ENCODE measurements at places on chromosomes 1 and 21.
A peak's percentile ranks its signal among the peaks of the same experiment; 100 is the strongest.

DNA sequence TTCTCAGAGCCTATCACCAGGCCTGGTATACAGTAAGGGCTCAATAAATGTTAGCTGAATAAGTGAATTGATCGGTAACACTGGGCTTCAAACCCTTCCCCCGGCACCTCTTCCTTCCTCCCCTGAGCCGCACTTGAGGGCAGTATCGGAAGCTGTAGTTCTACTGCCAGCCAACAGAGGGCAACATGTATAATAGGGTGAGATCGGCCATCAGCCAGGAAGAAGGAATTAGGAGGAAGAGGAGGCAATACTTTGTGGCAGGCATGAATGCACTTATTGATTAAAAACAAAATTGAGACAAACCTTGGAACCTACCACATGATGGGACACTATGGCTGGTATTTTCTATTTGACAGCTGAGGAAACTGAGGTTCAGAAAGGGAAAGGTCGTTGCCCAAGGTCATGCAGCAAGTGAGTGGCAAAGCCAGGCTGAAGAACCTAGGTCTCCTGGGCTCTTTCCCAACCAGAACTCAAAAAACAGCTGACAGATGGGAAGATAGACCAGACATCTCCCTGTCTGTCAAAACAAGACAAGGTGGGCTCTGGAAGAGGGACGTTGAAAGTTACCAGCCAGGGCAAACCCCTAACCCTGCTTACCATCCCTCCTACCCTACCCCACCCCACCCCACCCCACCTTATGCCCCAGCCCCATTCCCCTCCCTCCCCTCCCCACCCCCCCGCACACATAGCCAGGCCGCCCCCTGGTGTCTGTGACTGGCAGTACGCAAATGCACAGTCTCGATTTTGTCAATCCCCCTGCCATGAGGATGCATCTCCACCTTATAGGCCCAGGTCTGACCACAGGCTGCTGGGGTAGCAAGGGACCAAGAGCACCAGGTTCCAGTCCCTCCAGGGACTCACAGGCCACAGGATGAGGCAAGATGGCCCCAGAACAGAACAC, 107.3 kb upstream of the RUNX3 start:
- DNase-seq: peak; percentile 87

DNA sequence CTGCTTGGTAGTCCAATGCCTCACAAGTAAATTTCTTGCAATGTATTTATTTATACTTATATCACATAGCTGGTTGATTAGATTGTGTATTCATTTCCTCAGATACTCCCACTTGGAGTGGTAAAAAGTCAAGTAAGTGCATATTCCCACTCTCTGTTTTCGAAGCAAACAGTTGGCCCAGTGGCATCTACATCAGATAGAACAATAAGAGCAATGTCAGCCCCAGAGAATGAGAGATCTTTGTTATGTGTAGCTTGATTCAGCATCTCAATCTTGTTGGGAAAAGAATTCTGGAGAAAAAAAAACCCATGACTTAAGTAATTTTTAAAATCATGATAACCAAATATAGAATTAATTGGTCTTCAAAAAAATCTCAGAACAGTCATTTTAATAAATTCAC, 25.5 kb downstream of the RGL1 start:
- DNase-seq: no peak

GRCh38 chr1:53765657-53766056, 26.7 kb upstream of the GLIS1 start:
- no peak for DNase-seq

GRCh38 chr1:58312971-58313563, 233.5 kb downstream of the OMA1 start:
- no peak for DNase-seq

DNA sequence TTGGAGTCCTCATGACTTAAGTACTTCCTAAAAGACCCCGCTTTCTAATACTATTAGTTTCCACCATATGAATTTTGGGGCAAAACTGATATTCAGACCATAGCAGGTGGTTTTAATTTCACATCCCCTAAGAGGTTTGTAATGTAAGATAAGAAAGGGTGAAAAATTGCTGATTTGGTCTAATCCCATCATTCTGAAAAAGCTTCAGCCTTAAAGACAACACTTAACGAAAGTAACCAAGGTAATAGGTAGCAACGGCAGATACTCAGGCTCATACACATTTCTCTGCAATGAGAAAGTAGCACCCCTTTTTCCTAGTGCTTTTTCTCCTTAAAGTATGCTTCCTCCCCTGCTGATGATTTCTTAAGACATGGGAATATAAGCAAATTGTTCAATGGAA, 376.9 kb upstream of the LYPLAL1 start:
- no peak for DNase-seq

DNA sequence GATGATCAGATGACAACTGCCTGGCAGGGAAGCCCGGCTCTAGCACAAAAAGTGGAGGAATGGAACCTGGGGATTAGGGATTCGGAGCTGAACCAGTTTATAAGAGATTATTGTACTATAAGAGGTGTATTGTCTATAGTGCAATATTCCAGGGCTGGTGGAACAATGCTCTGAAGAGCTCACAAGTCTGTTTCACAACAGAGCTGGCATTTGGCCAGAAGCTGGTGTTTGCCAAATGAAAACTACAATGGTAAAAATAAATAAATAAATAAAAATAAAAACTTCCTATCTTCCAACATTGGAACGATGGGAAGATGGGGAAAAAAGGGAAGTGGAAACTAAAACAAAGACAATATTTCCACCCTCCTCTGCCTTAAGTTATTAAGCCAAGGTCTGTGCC, 73.5 kb downstream of the CHODL start:
- DNase-seq: no peak

- DNase-seq: no peak
Measured at GRCh38 chr1:213186168-213186567, 135.1 kb downstream of the RPS6KC1 start.

DNA sequence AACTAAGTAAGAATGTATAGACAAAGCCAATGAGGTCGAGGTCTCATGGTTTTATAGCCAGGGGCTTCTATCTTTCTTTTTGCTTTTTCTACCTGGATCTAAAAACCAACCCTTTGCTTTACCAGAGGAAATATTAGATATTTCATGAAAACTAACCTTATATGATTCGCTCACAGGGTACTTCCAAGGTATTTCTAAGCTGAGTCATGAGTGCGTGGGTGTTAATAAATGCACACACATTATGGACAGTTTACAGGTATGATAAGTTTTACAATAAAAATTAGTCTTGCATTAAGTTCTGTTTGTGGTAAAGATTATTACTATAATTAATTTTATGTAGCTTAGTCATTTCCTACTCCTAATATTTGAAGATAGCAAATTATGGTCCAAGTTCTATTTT, 217.2 kb downstream of the CHRM3 start:
- DNase-seq: no peak

All from spleen (tissue), 13 donors.